BE2C (cell line): ENCODE measurements at places on chromosomes 7 and 10.
A peak's percentile ranks its signal among the peaks of the same experiment; 100 is the strongest.

- no peak for DNase-seq
Observed at GRCh38 chr7:14430926-14431325, 441.5 kb upstream of the ETV1 start.

- no peak for DNase-seq
Observed at GRCh38 chr10:30188101-30188500, 128.7 kb upstream of the JCAD start.

DNA sequence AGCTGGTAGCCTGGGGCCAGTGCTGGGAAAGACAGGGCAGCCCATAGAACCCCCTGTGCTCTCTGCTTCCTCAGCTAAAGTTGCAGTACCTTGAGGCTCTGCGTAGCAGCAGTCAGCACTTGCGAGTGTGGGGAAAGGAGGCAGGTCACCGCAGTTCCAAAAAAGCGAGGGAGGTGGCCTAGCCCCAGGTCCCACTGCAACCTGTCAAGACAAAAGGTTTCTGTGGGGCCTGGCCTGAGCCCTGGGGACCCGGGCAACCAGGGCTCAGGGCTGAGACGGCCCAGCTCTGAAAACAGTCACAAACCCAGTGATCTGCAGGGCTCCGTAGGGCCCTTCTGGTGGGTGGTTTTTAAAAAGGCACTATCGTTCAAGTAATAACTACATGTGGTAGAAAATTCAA is 19.5 kb downstream of the RRP12 start:
- no peak for DNase-seq

GRCh38 chr10:77398986-77399755 is 238.4 kb downstream of the KCNMA1 start:
- no peak for DNase-seq

DNA sequence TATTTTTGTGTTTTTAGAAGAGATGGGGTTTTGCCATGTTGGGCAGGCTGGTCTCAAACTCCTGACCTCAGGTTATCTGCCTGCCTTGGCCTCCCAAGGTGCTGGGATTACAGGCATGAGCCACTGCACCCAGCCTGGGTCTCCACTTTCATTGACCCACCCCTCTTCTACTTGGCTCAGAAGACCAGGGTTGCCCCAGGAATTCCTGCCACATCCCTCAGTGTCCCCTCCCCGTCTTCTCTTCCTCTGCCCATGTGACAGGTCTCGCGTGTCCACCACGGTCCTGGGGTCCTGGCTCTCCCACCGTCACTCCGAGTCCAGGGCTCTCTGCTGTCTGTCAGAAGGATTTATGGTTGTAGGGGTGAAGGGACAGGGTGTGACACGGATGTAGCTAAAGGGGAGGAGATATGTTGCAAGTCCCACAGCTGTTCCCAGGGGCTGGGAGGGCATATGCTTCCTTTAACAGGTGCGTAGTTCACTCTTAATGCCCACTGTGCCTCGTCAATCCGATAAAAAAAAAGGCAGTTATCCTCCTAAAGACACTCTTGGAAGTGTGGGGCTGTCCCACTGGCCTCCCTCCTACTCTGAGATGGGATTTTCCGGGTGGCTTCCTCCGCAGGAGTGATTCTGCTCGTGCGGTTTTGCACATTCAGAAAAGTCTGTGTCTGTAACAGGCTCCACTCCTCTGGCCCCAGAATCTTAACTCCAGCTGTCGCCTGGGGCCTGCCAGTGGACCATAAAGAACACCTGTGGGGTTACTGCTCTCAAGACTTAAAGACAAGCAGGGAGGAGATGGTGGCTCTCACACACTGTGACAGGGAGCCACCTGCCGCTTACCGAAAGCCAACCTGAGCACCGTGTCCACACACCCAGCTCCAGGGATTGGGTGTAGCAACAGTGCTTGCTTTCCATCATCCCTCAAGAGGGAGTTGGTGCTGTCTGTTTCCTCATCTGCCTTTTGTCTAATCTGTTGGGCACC is 36.7 kb upstream of the SHH start:
- no peak for DNase-seq

DNA sequence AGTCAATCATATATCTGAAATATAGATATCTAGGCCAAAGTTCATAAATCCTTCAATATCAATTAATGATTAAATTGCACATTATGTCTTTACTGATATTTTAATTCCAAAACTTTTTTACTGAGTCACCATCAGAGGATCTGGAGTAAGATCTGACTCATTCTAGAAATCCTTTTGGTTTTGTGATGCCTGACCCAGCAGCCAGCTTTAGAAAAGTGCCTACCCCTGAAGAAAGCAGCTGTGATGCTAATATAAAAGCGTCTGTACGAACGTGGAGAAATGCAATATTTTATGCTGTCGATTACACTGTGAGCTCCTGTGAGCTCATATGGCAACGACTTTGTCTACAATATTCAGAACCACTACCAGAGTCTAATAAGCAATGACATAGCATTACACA is 142.5 kb upstream of the LRRTM3 start:
- DNase-seq: no peak

DNA sequence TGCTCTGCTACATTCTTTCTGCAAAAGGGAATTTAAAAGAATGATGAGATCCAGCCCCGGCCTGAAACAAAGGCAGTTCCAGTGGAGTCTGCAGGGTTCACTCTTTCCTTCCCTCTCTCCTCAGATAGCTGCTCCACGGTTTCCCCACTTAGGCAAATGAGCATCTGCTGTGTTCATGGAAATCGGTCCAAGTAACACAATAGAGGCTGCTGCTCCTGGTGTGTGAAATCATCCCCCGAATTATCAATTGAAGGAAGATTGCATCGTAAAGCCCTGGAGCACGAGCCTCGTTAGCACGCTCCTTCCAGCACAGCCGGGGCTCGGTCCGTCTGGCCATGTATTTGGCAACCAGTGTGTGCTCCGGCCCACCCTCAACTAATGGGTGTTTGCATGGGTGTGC is 108.3 kb upstream of the DPP6 start:
- no peak for DNase-seq

DNA sequence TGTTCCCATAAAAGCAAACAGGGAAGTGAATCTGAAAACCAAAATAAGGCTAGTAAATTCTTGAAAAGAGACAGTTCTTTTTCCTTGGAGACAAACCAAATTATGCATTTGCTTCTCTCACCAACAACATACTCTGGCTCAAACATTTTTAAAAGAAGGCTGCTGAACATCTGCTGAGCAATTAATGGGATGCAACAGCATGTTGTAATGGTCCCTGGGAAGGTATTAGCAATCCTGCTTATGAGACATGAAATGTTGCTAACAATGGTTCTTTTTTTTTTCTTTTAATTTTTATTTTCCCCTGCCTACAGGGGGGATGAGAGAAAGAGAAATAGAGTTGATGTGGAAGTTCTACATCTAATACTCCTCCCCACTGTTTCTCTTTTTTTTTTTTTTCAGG is 572.1 kb downstream of the SORCS1 start:
- DNase-seq: no peak

DNA sequence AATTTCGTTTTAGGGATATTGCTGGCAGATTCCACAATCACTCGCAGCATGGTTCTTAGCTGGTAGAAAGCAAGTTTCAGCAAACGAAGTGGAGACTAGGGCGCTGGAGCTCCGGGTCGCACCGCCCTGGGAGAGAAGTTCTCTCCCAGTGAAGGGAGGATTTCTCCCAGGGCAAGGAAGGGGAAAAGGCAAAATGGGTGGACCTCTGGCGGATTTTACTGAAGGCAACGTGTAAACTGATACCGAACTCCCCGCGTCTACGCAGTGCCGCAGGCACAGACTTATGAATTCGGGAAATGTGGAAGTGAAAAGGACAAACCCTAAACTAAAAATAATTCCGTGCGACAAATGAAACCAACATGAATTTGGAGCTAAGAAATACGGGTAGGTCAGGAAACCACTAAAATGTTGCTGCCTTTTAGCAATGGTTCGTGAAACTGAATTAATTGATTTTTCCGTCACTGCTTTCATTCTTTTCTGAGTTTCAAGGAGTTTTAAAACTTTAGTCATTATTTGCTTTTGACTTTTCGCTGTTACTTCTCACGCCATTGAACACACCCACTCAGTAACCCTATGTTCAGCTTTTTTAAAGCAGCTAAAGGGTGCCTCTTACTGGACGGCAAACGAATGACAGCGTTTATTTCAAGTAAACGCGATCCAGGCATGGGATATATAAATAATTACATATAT is at the start of gene MYOF:
TSS of gene MYOF (minus strand) at position 190 of the 690 bp plus-strand sequence. CDS start at position 50, 140 bp downstream.
- DNase-seq: peak; percentile 26

DNA sequence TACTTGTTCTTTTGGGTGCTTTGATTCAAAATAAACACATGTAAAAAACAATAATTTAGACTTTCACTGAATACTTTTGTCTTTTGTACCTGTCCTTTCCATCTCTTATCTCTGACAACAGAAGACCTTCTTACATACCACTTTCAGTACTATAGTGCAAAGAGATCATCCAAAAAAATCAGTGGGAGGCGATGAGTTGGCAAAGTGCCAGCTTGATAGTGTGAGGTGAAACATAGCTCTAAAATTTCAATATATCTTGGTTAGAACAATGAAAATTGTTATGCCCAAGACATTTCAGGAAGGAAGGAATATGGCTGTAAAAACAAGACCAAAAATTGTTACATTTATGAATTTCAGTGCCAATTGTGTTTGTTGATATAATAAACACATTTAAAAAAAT is 390.2 kb upstream of the COBL start:
- no peak for DNase-seq

- DNase-seq: no peak
Observed at GRCh38 chr10:9296190-9296589, 1241.7 kb downstream of the GATA3 start.

DNA sequence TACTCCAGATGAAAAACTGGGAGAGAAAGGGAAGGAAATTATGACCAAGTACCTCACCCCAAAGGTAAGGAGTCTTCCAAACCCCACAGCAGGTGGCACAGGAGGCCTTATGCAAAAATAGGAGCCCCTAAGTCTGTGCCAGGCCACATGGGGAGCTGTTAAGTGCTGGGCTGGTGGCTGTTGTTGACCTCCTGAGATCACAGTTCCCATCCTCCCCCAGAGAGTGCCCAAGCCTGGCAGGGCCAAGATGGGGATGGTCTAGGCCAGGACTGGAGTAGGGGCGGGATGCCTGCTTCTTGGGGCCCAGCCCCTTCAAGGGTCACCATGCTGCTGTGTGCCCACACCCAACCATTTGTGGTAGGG is 145.8 kb downstream of the RGS10 start:
- no peak for DNase-seq

GRCh38 chr10:56028298-56029132 is 332.5 kb downstream of the ZWINT start:
- no peak for DNase-seq

DNA sequence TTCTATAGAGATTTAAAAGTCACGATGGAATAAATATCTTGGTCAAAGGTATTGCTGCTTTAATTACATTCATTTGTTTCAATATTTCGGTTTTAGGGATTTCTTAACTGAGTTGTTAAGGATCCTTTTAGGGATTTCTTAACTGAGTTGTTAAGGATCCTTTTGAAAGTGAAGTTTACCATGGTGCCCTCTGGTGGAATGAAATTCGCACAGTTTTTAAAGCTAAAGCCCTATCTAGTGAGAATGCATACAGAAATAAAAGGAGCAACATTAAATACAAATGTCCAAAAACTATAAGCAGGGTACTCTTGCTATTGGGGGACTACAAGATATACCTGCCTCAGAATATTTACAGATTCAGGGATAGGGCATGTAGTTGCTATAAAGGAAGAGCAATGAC is 193.7 kb downstream of the RNLS start:
- DNase-seq: peak; percentile 28

GRCh38 chr7:8189625-8190024 is 72.3 kb downstream of the ICA1 start:
- no peak for DNase-seq

DNA sequence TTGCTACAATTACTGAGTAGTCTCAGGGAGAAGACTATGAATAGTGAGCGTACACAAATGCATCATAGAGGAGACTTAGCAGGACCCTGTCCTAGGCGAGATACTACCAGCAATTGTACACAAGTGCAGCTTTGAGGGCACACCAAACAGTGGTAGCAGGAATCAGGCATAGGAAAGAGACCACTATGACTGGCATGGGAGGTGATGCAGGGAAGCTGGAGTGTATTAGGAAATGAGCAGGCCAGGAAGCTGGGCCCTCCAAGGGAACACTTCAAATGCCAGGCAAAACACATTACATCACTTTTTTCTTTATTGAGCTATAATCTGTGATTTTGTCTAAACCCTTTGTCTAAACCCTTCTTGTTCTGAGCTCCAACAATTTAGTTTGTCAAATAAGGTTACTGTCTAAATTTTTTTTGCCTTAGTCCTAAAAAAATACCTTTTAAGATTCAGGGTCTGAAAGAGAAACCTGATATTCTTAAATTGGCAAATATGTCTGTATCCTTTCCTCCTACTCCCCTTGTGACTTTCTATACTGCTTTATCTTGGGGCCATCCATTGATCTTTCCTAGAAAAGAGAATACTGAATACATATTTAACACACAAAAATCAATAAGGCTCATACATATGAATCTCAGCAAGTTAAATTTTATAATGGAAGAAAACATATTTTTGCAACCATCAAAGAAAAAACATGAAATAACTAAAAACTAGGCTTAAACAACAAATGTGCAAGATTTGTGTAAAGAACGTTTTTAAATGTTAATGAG is 193.8 kb upstream of the PHYHIPL start:
- DNase-seq: no peak

GRCh38 chr10:97781618-97782331 is 10.0 kb upstream of the SFRP5 start:
- DNase-seq: no peak

DNA sequence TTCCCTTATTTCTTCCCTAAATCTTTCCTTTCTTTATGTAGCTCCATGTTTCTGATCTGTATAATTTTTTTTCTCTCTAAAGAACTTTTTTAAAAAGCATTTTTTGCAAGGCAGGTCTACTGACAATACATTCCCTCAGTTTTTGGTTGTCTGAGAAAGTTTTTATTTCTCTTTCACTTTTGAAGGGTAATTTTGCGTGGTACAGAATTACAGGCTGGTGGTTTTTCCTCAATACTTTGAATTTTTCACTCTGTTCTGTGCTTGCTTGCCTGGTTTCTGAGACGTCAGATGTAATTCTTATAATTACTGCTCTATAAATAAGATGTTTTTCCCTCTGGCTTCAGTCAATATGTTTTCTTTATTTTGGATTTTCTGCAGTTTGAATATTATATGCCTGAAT is 205.4 kb upstream of the VSTM2A start:
- DNase-seq: no peak

- DNase-seq: no peak
Observed at GRCh38 chr10:47060993-47061500, 149.8 kb downstream of the PTPN20 start.

DNA sequence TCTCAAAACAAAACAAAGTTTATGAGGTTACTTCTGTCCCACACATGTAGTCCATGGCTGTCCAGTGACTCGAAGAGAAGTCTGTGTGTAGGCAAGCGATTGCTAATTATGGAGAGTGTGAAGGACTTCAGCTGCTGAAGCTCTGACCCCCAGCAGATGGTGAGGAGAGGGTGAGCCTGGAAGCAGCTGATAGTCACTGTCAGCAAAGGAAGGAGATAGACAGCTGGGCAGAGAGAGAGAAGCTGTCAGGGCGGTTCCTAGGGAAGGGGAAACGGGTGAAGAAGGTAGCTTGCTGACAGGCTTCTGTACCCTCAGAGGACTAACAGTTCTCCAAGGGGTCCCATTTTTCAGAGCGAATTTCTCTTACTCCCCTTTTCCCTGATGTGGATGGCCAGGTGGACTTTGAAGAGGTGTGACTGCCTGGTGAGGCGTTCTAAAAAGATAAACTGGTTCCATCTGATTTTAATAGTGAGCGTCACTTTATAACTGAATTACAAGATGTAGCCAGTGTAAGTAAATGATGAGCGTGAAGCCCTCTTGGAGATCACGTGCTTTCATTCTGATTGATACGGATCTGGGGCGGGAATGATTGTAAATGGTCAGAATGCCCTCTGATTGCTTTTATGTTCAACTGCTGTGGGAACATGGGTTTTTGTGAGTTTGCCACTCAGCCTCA is 12.1 kb downstream of the ZSCAN21 start:
- no peak for DNase-seq
